ENCODE measurements at places on chromosomes 6 and 20.

DNA sequence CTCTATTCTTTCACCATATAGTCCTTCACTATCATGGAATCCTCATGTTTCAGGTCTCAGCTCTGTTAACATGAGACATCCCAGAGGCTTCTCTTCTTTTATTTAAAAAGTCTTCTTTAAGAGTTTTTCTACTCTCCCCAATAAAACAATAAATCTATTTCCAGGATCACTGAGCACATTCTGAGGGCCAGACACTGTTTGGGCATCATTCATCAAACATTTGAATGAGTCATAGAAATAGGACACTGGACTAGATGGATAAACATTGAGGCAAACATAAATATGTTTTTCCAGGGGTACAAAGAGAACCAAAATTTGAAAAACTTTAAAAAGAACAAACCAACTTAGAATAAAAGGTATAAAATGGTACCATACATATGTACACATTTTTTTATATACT is 554.4 kb downstream of the KIF16B start:
- peak; percentile 8 for DNase-seq

DNA sequence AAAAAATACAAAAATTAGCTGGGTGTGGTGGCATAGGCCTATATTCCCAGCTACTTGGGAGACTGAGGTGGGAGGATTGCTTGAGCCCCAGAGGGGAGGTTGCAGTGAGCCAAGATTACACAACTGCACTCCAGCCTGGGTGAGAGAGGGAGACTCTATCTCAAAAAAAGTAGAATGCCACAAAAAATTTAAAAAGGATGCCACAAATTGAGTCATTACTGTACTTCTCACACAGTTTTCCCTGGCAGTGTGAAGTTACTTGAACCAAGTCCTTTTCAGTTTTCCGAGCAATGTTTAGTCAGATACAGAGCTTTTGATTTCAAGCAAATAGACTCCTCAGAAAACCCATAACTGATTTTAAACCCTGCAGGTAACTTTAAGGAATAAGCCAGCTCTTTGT is 53.3 kb downstream of the TNFRSF21 start:
- DNase-seq: peak; percentile 6

DNA sequence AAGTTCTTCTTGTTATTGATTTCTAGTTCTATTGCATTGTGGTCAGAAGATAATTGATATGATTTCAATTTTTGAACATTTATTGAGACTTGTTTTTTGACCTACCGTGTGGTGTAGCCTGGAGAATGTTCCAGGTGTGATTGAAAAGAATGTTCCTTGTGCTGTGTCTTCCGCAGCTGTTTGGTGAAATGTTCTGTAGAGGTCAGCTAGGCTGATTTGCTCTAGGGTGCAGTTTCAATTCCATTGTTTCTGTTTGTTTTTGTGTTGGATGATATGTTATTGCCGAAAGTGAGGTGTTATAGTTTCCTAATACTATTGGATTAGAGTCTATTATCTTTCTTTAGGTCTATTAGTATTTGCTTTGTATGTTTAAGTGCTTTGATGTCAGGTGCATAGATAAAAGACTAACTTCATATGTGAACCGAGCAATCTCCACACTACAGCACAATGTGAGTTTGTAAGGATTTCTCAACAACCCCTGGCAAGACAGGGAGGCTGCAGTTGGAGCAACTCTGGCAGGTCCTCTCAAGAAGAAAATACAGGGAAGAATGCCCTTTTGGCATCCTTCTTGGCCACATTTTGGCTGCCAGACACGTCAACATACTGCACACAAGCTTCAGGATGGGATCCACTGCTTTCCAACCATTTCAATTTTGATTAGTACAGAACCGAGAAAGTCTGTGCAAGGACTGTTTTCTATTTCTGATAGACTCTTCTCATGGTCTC is 320.7 kb downstream of the RNF144B start:
- DNase-seq: no peak

DNA sequence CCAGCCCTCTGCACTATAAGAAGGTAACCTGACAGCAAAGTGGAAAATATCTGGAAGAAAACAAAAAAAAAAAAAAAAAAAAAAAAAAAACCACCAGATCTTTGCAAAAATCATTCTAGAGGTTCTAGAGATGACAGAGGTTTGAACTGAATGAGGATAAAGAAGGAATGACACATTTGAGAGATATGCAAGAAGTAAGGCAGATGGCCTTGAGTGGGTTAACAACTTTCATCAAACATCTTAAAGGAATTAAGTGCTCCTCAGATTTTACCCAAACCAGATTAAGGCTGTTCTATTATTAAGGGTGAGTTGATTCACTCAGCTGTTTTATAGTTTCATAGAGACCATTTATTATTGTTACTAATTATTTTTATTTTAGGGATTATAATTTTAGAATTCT is 62.0 kb downstream of the RSPO3 start:
- DNase-seq: peak; percentile 71

GRCh38 chr6:22057962-22058361 is 238.9 kb downstream of the PRL start:
- no peak for DNase-seq

GRCh38 chr20:3646067-3646440 is 17.1 kb downstream of the GFRA4 start:
- no peak for DNase-seq

DNA sequence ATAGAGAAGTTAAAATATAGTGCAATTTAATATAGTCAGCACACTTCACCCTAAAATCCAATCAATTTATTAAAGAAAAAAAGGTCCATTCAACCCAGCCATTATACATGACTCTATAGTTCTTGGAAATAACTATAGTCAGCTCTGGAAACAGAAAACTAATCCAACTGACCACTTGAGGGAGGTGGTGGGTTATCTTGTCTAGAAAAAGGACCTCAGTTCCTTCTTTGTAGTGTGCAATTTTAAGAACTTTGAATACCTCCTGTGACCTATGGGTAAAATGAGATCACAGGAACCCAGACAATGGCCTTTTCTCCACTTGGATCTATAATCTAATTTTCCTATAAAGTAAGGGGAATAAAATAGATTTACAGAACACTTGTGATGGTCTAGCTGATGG is 163.6 kb upstream of the CENPW start:
- DNase-seq: no peak

DNA sequence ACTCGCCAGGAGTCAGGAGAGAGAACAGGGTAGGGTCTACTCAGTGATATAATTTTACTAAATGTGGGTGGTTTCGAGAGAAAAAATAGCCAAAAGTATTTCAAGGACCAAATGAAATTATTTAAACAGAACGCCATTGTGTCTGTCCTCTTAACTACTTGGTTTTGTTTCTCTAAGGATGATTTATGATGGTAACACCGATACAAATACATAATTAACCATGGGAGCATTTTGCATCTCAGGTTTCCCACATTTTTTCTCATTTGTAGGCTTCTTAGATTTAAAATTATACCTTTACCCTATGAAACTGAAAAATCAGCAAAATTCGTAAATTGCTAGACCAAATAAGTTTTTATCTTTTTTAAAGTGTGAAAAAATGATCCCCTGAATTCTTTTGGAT is 188.2 kb downstream of the ZFP64 start:
- DNase-seq: no peak

GRCh38 chr20:10939331-10939941 is 265.6 kb upstream of the JAG1 start:
- peak; percentile 51 for DNase-seq

DNA sequence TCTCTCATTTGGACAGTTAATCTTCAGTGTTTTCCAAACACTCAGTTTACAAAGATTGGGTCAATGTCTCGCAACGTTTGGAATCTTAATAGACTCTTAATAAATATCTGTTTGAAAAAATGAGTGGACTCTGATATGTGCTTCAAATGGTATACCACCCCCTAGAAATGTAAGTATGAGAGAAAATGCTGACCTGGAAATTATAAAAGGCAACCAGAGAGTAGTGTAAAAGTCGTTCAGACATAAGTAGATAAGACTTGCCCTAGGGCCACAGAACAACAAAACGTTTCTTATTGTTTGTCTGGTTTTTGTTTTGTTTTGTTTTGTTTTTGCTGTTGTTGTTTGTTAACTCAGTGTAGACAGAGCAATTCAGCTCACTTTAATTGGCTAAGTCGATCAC is 97.4 kb upstream of the SPTLC3 start:
- DNase-seq: no peak

- no peak for DNase-seq
Measured at GRCh38 chr6:17130786-17131185, 28.9 kb downstream of the STMND1 start.

DNA sequence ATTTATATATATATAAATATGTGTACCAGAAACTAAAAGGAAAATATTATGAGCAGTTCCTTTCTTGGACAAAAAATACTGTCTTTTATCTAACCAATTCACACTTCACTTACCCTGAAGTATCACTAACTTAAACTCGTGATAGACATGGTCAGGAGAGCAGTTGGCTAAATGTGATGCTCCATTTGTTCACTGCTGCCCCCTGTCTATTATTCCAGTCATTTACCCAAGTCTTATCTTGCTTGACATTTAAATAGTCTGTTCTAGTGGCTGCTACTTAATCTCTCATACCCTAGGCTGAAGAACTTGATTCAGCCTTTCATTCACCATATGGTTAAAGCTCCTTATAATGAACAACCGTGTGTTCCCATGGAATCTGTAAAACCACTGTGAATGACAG is 789.6 kb upstream of the EYS start:
- no peak for DNase-seq

- DNase-seq: no peak
Measured at GRCh38 chr6:75283907-75284631, 523 bp downstream of the TMEM30A start.

- no peak for DNase-seq
Measured at GRCh38 chr6:53565886-53566285, 21.0 kb upstream of the GCLC start.

DNA sequence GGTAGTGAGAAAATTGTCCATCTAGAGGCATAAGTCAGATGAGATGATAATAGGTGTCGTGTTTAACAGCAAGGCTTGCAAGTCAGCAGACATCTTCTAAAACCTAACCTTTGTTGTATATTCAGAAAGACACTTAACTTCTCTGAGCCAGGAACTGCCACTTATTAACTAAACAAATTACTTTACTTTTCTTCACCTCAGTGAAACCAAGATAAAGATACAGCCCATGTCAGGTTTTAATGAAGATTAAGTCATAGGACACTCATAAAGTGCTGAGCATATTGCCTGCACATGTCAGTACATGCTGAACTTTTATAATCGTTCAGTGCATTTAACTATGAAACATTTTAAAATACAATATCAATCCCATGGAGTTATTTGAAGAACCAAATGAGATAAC is 286.8 kb downstream of the NKAIN2 start:
- DNase-seq: no peak

GRCh38 chr6:144214622-144215401 is 64.5 kb downstream of the STX11 start:
- DNase-seq: no peak

- DNase-seq: no peak
Measured at GRCh38 chr6:32096087-32096393, 13.1 kb downstream of the TNXB start.

DNA sequence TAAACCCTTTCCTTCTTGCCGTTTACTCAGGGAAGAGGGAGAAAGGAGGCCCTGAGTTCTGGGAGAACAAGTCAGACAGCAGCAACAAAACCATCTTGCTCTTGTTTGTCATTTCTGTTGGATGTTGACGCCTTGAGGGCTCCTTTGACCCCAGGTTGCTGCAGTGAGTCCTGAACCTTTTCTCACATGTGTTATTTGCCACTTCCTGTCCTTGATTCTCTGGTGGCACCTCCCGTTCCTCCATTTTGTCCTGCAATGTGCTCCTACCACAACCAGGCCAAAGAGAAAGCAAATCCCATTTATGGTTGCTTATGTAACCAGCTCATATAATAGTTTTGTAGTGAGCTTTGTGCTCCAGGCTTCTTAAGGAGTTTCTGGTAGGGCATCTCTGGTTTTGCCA is 66.6 kb upstream of the ADGRF4 start:
- DNase-seq: no peak

DNA sequence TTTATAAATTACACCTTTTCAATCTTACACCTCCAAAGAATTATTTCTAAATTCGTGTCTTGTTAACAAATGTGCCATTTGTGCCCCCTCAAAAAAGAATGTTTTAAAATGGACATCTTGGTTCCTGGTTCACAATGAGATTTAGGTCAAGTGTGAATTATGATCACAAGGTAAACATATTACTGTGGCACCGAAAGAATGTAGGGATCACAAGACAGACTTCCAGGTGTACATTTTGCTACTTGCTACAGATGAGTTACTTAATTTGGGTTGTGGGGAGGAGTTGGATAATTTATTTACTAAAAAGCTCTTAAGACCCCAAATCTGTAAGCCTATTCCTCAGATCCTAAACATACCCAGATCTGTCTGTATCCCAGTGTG is 25.0 kb upstream of the ADTRP start:
- DNase-seq: no peak

All from fibroblast of skin of right quadriceps (primary cell).